ENCODE measurements at places on chromosomes 3 and 15.

DNA sequence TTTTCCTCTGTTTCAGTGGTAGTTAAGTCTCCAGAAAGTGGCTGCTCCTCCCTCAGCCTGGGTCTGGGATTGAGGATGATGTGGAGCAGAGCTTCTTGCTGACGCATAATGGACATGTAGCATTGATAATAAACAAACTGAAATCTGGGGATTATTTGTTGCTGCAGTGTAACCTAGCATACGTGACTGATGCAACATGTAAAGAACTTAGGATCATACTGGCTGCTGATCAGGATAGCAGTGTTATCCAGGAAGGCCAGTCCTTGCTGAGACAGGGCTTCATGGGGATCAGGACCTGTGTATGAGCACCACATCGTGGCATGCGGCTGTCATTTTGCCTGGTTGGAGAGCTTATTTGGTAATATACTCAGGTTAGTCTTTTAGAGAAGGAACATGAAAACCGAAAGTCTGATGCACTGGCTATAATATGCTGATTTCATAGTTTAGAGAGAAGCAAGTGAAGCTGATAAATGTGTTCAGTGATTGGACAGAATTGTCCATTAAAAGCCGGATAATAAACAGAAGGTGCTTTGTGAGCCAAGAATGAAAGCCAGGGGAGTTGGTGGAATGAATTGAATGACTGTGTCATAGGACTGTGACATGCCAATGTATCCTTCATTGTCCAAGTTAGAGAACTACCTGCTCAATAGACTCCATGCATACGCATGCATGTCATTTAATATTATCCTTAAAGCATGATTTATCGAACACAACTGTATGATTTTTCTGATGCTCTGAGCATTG lies 4.1 kb downstream of the MINAR1 start:
- no peak for DNase-seq

- DNase-seq, result no peak
These were observed 80.1 kb downstream of the DNAH12 start for GRCh38 chr3:57464011-57464410.

DNA sequence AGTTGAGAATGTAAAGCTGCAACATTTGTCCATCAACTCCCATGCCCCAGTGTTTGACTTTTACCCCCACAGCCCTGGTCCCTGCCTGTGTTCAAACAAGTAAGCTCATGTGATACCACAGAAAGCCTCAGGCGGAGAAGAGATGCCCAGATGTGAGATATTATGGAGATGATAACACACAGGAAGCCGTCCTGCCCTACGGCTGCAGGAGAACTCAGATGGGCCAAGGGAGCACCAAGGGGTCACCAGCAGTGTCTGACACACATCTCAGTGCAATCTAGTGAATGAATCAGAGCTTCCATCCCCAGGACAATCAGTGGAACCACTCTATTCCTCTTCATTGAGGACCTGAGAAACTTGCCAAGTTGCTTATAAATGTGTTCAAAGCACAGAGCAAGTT lies 14.0 kb upstream of the SPINK8 start:
- no peak for DNase-seq

- DNase-seq, result no peak
These were observed 314.1 kb upstream of the TRIM42 start for GRCh38 chr3:140363801-140364200.

DNA sequence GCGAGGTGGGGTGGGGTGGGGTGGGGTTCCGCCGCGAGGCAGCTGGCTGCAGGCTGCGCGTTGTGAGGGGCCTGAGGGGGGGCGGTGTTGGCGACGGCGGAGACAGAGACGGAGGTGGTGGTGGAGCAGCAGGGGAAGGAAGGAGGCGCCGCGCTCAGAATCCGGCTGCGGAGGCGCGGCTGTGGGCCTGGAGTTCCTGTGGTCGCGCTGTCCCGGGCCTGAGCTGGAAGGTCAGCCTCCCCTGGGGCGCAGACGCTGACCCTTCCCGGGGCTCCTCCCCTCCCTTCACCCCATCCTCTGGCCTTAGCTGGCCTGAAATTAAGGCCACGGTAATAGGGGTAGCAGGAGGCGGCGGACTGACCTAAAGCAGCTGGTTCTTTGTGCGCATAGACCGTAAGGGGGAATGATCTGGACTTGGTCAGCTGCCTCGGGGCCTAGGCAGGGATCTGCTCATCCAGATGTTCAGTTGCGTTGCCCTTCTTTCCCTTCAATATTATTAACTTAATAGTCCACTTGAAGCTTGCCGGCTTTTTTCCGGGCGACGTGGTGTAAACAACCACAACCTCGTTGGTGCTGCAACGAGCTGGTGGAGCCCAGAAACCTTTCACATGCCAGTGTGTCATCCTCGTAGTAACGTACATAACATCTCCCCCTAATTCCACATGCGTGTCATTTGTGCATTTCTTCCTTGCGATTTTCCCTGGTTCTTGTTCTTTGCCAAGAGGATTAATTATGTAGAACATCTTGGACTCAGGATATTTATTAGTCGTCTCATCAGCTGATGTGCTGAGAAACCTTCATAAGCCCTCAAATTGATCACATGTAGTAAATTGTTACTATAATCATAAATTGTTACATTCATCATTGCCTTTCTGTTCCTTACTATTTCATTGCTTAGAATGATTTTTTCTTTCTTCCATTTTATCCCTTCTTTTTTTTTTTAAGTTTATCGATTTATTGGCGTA lies 626 bp downstream of the SEC62 start:
- DNase-seq, result peak; percentile 24

GRCh38 chr15:77720173-77720572 lies 87.5 kb upstream of the LINGO1 start:
- no peak for DNase-seq

DNA sequence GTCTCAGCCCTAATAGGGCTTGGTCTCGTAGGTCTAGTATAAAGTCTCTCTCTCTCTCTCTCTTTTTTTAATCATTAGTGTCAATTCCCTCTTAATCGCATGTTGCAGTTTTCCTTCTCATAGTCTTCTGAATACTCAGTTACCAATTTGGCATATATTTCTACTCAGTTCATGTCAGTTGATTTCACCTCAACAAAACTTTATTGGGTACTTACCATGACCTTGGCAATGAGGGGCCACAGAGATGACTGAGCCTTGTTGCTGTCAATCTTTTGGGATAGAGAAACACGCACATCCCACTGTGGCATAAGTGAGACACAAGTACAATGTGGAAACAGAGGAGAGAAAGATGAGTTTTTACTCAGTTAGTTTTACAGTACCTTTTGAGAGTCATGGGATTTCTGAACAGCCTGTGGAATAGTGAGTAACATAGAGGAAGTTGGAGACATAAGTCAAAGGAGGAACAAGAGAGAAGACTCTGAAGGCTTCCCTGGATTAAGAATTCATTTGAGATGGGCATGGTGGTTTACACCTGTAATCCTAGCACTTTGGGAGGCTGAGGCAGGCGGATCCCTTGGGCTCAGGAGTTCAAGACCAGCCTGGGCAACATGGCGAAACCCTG lies 150.2 kb upstream of the CBLB start:
- DNase-seq, result no peak

GRCh38 chr3:119294696-119295671 lies 801 bp downstream of the ARHGAP31 start:
- peak; percentile 38 for DNase-seq
